ENCODE measurements at places on chromosomes 2 and 18.
A peak's percentile ranks its signal among the peaks of the same experiment; 100 is the strongest.

DNA sequence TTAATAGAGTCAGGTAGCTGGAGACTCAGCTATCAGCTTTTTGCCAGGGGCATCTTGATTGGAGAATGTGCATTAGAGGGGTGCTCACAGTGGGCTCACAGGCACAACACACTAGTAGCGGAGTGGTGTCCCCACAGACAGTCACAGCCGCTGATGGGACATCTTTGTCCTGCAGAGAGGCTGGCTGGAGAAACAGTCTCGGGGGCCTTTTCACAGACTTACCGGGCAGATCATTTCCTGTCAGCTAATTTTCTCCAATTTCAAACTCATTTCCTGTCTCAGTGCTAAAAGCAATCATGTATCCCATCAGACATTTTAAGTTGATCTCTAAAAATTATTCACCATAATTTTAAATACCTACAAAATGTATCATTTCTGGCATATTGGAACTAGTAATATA, 562.6 kb downstream of the DCDC2C start:
- no peak for DNase-seq

- no peak for DNase-seq
Observed at GRCh38 chr2:224223851-224224555, 177.9 kb downstream of the FAM124B start.

- DNase-seq = no peak
Observed at GRCh38 chr2:142991295-142991694, 113.8 kb downstream of the KYNU start.

DNA sequence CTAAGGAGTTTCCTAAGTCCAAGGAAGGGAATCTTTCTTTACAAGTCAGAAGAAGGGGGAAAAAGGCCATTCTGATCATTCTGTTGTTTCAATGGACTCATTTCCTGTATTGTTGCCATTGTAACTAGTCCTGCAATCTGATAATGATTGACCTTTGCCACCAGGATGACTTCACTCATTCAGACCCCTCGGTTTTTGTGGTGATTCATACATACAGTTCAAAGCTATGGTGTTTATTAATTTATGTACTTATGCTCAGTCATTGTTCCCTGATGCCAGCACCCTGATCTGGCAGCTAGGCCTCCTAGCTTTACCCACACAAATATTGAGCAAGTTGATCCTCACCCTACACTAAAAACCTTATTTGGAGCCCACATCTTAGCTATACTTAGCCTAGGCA, 57.6 kb upstream of the ZNF519 start:
- DNase-seq = no peak

GRCh38 chr18:57801761-57802212, 1.3 kb downstream of the ATP8B1 start:
- peak; percentile 50 for DNase-seq

GRCh38 chr2:187500585-187501359, 52.7 kb upstream of the CALCRL start:
- DNase-seq = no peak

- no peak for DNase-seq
Observed at GRCh38 chr2:18762667-18763066, 173.3 kb upstream of the NT5C1B start.

GRCh38 chr2:183998797-183999190, 599.5 kb upstream of the ZNF804A start:
- no peak for DNase-seq

GRCh38 chr2:156580501-156580900, 144.3 kb downstream of the GPD2 start:
- DNase-seq = no peak
